Neuronal stem cell (in vitro differentiated cells): ENCODE measurements at places on chromosomes 3 and 15.

- no peak for DNase-seq
These were observed 14.4 kb upstream of the ACAN start for GRCh38 chr15:88788816-88789215.

DNA sequence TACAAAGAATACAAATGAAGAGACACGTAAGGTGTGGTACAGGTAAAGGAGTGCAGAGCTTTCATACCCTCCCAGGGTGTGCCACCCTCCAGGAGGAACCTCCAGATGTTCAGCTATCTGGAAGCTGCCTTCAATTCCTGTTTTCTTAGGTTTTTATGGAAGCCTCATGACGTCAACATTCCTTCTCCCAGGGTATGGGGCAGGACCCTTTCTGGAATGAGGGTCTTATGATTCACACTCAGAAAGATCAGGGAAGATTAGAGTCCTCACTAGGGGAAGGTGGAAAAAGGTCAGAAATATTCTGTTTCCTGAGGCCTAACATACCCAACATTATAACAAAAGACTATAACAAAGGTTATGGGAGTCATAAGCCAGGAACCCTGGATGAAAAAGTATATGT is 99.8 kb upstream of the PLCL2 start:
- DNase-seq, result no peak

GRCh38 chr3:35946121-35946853 is 307.0 kb downstream of the ARPP21 start:
- peak; percentile 11 for DNase-seq

GRCh38 chr3:73045391-73045790 is 16.1 kb upstream of the EBLN2 start:
- no peak for DNase-seq

DNA sequence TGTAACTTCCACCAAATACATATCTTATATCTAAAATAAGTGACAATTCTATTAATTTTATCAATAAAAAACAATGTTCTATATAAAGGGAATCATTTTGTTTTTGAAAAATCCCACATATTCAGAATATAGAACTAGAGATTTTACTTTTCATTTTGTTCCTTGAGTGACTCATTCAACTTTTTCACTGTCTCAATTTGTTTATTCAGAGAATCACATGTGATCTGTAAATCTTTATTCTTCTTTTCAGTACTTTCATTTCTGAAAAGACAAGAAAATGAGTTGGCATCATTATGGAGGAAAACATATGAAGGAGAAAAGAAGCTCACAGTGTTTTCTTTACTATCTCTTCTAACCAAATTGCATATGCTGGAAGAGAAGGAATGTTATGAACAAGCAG is 35.0 kb downstream of the CIP2A start:
- DNase-seq, result no peak

- no peak for DNase-seq
These were observed 22.8 kb upstream of the KCTD6 start for GRCh38 chr3:58469096-58469495.

GRCh38 chr15:29888646-29889045 is 66.4 kb upstream of the TJP1 start:
- DNase-seq, result no peak

- DNase-seq, result no peak
These were observed 230.4 kb upstream of the BHLHE40 start for GRCh38 chr3:4748701-4749378.

DNA sequence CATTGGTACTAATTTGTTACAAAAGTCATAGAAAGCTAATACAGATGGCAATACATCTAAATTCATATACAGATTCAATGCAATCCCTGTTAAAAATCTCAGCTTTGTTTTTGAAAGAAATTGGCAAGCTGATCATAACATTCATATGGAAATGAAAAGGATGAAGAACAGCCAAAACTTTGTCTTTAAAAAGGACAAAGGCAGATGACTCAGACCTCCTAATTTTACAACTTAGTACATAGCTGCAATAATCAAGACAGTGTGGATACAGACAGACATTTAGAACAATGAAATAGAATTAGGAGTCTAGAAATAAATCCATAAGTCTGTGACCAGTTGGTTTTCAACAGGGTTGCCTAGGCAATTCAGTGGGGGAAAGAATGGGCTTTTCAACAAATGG is 63.3 kb downstream of the AQP9 start:
- DNase-seq, result no peak

DNA sequence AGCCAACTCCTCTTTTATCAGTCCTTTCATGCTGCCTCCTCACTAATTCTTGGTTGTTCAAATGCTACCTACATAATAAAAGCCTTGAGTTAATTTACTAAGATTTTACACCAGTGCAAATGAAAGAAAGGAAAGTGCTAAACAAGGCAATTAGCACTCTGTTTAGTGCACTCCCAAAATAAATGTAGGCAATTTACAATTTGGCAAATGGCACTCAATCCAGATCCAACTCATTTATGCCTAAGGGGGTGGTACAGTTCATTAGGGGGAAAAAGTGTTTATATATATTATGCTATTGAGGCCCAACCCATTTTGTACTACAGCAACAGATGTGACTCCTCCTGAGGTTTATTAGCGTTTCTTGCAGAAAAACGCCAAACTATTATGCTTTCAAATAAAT is 370.1 kb downstream of the NR2F2 start:
- DNase-seq, result no peak

GRCh38 chr3:140910860-140911259 is 30.8 kb upstream of the SLC25A36 start:
- peak; percentile 43 for DNase-seq

GRCh38 chr3:78913711-78914110 is 854.1 kb downstream of the ROBO1 start:
- no peak for DNase-seq

GRCh38 chr3:165443664-165444063 is 247.5 kb upstream of the SLITRK3 start:
- no peak for DNase-seq

DNA sequence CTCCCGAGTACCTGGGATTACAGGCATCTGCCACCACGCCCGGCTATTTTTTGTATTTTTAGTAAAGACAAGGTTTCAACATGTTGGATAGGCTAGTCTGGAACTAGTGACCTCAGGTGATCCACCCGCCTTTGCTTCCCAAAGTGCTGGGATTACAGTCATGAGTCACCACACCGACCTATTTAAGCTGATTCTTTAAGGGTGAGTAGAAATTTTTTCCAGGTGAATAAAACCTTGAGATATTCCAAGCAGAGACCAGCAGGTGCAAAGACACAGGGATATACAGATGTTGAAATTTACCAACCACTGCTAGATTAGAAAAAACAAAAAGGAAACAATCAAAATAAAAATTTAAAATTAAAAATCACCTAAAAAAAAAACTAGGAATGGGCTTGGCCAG is 74.4 kb upstream of the CHRNB4 start:
- DNase-seq, result no peak

GRCh38 chr15:78276064-78276943 is 11.9 kb downstream of the DNAJA4 start:
- DNase-seq, result no peak

- DNase-seq, result no peak
These were observed 168.5 kb upstream of the FAM3D start for GRCh38 chr3:58835086-58835485.
